ENCODE measurements at places on chromosomes 6 and 20. TPM values are rescaled to one million over a fixed set of nuclear protein-coding genes. Genes with fewer than 3 reads are reported as not detected.

GRCh38 chr6:46042355-46042999 is 26.8 kb upstream of the CLIC5 start:
- no peak overlapping the region for H3K27ac ChIP-seq
- no peaks in the 10 kb centered on the region for H3K27me3 ChIP-seq
- H3K4me3 ChIP-seq: no peak overlapping the region
- H3K36me3 ChIP-seq: no peaks in the 10 kb centered on the region

DNA sequence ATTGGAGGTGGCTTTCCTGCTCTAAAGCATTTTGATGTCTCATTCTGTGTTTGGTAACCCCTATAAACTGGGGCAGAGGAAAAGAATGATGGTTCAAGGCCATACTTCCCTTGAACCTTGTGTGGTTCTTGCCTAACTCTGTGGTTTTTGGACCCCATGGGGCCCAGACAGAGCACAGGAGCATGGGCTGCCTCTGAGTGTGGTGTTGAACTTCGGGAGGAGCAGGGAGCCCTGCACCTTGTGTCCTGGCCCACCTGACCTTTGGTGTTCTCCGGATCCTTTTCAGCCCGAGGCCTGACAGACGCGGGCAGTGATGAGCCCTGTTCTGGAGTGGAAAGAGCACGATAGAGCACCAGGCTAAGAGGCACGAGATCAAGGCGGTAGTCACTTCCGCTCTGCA is 18.8 kb downstream of the TMEM74B start:
- no peaks in the 10 kb centered on the region for H3K4me1 ChIP-seq
- no peak overlapping the region for H3K4me3 ChIP-seq
- no peak for DNase-seq
- H3K36me3 ChIP-seq: peaks cover 59% of the 10 kb centered on the region
- H3K27ac ChIP-seq: no peak overlapping the region

DNA sequence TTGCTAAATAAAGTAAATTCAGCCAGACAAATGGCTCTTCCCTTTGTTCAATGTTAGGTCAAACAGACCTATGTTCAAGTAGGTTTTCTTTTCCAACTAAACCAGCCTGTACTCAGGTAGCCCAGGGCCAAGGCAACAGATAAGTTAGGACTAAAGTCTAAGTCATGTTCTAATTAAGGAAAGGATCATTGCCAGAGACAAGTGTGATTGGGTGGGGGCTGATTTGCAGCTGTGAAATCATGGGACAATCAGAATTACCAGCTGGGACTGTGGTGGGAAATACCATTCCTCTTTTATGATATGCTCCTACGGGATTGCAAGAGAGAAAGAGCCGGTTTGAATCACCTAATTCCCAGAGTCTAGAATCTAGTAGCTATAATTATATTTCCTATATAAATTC is 4.2 kb upstream of the FBXO30 start:
- no peak overlapping the region for H3K4me3 ChIP-seq
- DNase-seq: no peak
- no peak overlapping the region for H3K27ac ChIP-seq
- H3K4me1 ChIP-seq: peaks cover 12% of the 10 kb centered on the region

GRCh38 chr20:25218492-25218891 is 23.0 kb downstream of the ENTPD6 start:
- no peak for DNase-seq
- no peak overlapping the region for H3K27ac ChIP-seq
- no peaks in the 10 kb centered on the region for H3K27me3 ChIP-seq
- H3K36me3 ChIP-seq: peaks cover 6% of the 10 kb centered on the region

DNA sequence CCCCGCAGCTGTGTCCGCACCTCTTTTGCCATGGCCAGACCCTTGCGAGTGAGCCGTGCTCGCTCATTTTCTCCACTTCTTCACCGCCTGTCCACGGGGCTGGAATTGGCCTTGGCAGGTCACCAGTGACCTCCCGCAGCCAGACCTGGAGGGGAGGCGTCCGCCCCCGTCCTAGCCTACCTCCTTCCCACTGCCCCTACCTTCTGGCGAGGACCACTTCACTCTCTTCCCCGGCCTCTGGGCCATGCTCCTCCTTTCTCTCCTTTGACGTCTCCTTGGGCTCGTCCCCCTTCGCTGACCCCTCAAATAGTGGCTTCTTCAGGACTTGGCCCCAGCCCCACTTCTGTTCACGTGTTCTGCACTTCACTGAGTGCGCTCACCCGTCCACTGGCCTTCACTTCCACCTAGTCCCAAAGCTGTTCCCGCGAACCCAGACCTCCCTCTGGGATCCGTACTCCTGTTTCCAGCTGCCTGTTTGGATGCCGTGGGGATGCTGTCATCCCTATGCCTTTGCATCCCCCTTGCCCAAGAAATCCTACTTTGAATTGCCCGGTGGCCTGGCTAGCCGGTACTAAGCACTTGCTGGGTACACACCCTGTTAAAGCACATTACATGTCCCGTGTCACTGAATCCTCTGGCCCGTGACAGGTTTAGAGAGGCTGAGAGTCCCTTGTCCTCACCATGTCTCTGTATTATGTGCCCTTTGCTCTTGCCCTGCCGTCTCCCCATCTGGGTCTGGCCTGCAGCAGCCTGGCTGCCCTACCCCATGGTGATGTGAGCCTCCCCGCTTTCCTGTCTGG is 33.0 kb downstream of the SPATA2 start:
- no peaks in the 10 kb centered on the region for H3K4me1 ChIP-seq
- H3K27ac ChIP-seq: no peak overlapping the region
- no peak overlapping the region for H3K4me3 ChIP-seq
- H3K27me3 ChIP-seq: no peaks in the 10 kb centered on the region
- DNase-seq: no peak

DNA sequence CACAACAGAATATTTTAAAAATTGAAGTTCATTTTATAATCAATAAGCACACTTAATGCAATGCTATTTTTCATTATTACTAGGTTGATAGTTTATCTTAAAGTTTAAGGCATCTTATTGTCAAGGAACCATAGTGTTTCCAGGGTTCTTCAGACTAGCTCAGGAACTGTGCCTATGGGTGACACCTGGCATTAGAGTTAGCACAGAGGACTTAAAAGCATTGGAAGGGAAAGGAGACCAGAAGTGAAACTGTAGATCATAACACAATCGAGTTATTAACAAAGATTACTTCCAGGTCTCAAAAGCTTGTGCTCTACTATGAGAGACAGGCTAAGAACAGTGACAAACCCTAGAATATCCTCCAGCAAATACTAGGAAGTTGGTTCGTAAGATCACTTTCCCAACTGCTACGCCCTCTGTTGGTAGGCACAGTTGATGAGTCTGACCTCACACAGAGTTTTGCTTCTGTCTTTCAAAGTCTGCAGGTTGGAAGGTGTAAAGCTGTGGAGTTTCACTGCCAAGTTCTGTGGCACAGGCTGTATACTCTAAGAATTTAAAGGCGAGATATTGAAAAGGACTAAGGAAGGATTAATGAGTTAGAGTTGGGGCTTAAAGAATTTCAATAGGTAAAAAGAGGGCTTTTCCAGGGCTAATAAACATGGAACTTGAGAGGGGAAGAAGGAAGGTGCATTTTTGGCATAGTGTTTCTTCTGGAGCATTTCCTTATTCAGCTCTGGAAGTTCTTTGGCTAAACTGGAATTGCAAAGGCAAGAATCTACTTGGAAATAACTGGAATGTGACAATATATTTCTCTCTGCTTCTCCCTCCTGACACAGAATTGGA is 531.3 kb upstream of the JAG1 start:
- peaks cover 29% of the 10 kb centered on the region for H3K4me1 ChIP-seq
- H3K36me3 ChIP-seq: no peaks in the 10 kb centered on the region
- H3K27me3 ChIP-seq: peaks cover 51% of the 10 kb centered on the region
- DNase-seq: no peak

DNA sequence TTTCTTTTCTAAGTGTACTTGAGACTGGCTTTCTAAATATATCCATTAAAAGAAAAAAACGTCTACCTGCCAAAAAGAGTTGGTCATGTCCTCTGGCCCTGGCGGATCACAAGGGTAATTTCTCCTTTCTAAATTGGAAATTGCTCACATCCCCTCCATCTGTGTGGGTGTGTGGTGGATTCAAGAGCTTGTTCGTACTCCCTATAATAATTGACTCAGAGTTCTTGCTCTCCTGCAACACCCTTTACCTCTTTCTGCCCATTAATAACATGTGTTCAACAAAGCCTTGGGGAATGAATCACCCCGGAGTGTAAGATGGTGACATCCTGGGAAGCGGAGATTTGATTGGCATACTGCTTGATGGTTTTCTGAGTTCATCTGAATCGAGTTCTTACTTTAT is 263.8 kb downstream of the ALDH8A1 start:
- H3K36me3 ChIP-seq: no peaks in the 10 kb centered on the region
- H3K27me3 ChIP-seq: no peaks in the 10 kb centered on the region
- no peak overlapping the region for H3K4me3 ChIP-seq
- H3K4me1 ChIP-seq: peaks cover 9% of the 10 kb centered on the region
- no peak overlapping the region for H3K27ac ChIP-seq

DNA sequence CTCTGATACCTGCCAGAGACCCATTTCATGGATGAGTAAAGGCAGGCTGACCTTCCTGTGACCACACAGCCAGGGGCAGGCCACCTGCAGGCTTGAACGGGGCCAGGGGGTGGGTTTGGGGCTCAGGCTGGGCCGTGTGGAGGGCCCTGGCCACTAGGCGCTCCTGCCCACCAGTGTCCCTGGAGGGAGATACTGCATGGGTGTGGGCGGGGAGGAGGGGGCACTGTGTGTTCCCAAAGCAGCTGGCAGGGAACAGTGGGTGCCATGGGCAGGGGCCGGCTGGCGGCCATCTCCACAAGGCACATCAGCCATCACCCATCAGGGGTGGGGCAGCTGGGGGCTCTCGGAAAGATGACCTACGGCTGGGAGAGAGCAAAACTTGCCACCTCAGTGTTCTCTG is 15.4 kb downstream of the SRC start:
- peaks cover 28% of the 10 kb centered on the region for H3K4me1 ChIP-seq
- peaks cover 17% of the 10 kb centered on the region for H3K36me3 ChIP-seq
- no peak for DNase-seq
- no peak overlapping the region for H3K4me3 ChIP-seq
- H3K27me3 ChIP-seq: no peaks in the 10 kb centered on the region
- no peak overlapping the region for H3K27ac ChIP-seq

- H3K4me3 ChIP-seq: no peak overlapping the region
- peak overlapping the region; percentile 39 for H3K27ac ChIP-seq
- H3K27me3 ChIP-seq: peaks cover 12% of the 10 kb centered on the region
- peak; percentile 59 for DNase-seq
- peaks cover 45% of the 10 kb centered on the region for H3K4me1 ChIP-seq
Measured at GRCh38 chr20:58553841-58554240, 38.6 kb upstream of the APCDD1L start.

GRCh38 chr6:52254731-52255378 is 10.6 kb upstream of the IL17F start:
- no peak overlapping the region for H3K27ac ChIP-seq
- peaks cover 5% of the 10 kb centered on the region for H3K4me1 ChIP-seq
- H3K27me3 ChIP-seq: peaks cover 32% of the 10 kb centered on the region
- H3K36me3 ChIP-seq: no peaks in the 10 kb centered on the region

GRCh38 chr20:60993433-60994044 is 258.5 kb upstream of the CDH4 start:
- peaks cover 35% of the 10 kb centered on the region for H3K27me3 ChIP-seq
- H3K4me3 ChIP-seq: no peak overlapping the region
- no peak overlapping the region for H3K27ac ChIP-seq
- H3K4me1 ChIP-seq: no peaks in the 10 kb centered on the region
- H3K36me3 ChIP-seq: no peaks in the 10 kb centered on the region
- DNase-seq: no peak

The BMP6 gene
- total RNA-seq: 3.6 TPM

The TRIM15 gene
- total RNA-seq: not detected

The EEF1A2 gene
- total RNA-seq: 15.6 TPM

The RGS17 gene
- 1.1 TPM for total RNA-seq

The SPTLC3 gene
- 28.5 TPM for total RNA-seq

The EPPIN gene
- total RNA-seq: not detected

The BRD2 gene
- 261 TPM for total RNA-seq

The FNDC1 gene
- total RNA-seq: 0.40 TPM

The MLIP gene
- 1.0 TPM for total RNA-seq

Data from mesothelial cell of epicardium (in vitro differentiated cells).